ENCODE measurements at places on chromosomes 13 and 19.

DNA sequence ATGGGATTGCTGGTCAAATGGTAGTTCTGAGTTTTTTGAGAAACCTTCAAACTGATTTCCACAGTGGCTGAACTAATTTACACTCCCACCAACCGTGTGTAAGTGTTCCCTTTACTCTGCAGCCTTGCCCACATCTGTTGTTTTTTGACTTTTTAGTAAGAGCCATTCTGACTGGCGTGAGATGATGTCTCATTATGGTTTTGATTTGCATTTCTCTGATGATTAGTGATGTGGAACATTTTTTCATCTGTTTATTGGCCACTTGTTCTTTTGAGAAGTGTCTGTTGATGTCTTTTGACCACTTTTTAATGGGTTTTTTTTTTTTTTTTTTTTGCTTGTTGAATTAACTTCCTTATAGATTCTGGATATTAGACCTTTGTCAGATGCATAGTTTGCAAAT, 4.3 kb downstream of the CAB39L start:
- DNase-seq: no peak

GRCh38 chr19:32241932-32242710, 103.3 kb upstream of the ZNF507 start:
- no peak for DNase-seq

- DNase-seq: peak; percentile 80
Observed at GRCh38 chr19:27972291-27973040, 1240.5 kb downstream of the UQCRFS1 start.

- DNase-seq: no peak
Observed at GRCh38 chr19:6864325-6864940, 22.9 kb upstream of the ADGRE1 start.

DNA sequence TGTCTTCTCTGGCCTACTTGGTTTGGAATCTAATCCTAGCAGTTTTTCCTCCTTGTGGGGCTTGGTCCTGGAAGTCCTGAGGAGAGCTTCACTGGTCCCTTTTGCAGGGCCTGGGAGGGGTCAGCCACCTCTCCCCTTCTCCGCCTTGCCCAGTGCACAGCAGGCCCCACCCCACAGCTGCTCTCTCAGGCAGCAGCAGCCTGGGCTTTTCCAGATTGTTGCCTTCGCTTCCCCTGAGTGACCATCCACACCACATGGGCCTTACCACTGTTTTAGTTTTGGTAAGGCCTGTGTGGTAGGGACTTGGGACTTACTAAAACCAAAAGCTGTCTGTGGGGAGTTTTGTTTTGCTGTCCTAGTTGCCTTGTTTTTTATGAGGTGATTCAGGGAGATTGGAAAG, 11.5 kb downstream of the MPHOSPH8 start:
- no peak for DNase-seq

GRCh38 chr13:51180853-51181511, 41.2 kb upstream of the FAM124A start:
- DNase-seq: no peak

DNA sequence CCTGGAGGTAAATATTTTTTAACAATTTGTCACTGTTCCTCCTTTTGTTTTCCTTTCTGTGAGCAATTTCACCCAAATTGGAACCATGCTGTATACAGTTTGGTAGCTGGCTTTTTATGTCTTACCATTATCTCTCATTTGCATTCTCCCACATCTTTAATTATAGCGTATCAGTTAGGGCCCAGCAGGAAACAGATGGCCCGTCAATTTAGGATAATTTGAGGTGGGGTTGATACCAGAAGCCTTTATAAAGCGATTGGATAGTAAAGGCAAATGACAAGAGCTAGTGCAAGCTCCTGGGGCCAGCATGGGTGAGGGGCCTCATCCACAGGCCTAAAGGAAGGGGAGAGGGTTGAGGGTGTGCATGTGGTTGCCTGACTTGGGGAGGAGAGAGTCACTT, 3.8 kb upstream of the IFNL4 start:
- no peak for DNase-seq

DNA sequence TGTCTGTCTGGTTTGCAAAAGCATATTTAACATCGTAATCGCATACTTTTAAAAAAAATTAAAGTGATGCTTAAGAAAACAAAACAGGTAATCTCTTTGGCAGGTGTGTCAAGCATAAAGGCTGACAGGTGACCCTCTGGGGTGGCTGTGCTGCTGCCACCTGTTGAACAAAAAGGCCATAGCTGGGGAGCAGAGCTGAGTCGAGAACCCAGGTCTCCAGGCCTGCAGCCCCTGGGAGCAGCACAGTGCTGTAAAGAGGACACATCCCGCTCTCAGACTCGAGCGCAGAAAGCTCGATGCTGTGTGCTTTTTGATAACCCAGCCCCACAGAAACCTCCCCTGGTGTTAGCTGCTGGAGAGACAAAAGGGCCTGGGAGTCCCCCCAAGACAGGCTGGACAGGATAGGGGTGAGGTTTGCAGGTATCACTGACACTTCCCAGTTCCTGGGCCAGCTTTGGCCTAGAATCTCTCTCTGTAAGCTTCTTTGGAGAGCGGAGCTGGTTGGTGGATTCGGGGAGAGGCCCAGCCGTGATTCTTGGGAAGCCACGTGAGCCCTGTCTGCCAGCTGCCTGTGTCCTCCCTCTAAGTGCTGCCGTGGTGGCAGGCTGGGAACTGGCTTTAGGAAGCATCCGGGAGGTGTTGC, 66.9 kb downstream of the C13orf42 start:
- DNase-seq: no peak

GRCh38 chr19:377801-378581, 31.0 kb downstream of the C2CD4C start:
- no peak for DNase-seq

GRCh38 chr19:13070425-13071140, 32.1 kb downstream of the LYL1 start:
- DNase-seq: no peak

DNA sequence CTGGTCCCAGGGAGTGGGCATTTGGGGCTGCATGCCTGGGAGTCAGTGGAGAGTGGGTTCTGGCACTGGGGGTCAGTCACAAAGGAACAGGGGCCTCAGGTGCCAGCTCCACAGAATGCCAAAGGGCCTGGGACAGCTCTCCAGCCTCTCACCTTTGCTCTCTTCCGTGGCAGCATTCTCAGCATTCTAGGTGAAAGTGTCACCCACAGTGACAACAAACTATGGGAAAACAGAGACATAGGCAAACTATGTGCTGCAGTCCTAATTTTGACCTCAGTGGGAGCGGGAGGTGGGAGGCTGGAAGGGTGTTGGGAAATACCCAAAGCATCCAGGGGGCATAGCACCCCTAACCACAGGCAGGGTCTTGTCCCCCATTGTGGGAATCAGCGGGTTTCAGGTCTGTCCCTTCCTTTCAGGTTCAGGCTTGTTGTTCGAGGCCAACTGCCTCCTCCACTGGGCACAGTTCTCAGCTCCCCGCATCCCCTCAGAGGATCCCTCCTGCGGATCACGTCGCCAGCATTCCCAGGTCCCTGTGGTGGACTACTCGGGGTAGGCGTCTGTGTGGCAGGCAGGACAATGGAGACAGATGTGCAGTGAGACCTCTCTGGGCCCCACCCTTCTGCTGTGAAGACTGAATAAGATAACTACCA, 52.4 kb downstream of the TSHZ3 start:
- no peak for DNase-seq

- no peak for DNase-seq
Observed at GRCh38 chr19:33550768-33551167, 29.2 kb upstream of the PEPD start.

- no peak for DNase-seq
Observed at GRCh38 chr19:2627855-2628254, 74.6 kb downstream of the GNG7 start.

DNA sequence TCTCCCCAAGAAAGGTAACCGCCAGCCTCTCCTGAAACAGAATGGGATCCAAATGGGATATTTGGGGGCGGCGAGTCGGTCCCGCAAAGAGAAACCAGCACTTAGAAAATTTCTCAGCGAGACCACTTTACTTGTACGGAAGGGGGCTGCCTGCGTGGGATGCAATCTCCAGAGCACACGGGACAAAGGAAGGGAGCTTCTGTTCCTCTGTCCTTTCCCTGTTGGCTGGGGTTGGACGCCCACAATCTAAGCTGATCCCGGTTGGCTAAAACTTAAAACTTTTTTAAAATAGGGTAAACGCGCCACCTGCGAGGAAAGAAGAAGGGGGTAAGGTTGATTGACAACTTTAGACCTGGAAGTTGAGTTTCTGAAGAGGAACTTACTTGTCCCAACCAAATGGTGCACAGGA, 826 bp upstream of the BSG start:
- DNase-seq: peak; percentile 37

- no peak for DNase-seq
Observed at GRCh38 chr13:70723732-70724131, 615.5 kb upstream of the KLHL1 start.

DNA sequence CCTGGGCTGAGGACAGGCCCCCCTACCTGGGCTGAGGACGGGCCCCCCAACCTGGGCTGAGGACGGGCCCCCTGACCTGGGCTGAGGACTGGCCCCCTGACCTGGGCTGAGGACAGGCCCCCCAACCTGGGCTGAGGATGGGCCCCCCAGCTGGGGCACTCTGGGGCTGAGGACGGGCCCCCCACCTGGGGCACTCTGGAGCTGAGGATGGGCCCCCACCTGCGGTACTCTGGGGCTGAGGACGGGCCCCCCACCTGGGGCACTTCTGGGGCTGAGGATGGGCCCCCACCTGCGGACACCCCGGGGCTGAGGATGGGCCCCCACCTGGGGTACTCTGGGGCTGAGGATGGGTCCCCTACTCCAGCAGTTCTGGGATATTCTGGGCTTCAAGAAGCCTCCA, 65.5 kb downstream of the RASA3 start:
- DNase-seq: no peak

DNA sequence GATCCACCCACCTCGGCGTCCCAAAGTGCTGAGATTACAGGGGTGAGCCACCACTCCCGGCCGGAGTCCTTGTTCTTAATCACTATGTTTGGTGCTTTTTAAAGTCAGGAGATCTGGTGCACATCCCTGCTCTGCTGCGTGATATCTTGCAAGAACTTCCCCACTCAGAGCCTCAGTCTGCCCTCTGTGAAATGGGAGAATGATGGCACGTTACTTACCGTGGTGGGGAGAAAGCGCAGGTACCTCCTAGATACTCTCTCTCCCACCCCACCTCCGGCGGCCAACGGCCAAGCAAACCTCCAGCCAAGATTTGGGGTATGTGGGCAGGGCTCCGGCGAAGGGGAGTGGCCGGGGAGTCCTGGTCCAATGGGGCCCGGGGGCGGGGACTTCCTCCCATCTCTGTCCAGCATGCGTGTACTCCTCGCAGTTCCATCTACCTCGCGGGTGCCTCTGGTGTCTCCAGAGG, at the start of gene RYR1:
Gene RYR1 (plus strand): TSS at position 424 of the 466 bp plus-strand sequence. CDS start 139 bp downstream, outside the sequence.
- DNase-seq: peak; percentile 73

DNA sequence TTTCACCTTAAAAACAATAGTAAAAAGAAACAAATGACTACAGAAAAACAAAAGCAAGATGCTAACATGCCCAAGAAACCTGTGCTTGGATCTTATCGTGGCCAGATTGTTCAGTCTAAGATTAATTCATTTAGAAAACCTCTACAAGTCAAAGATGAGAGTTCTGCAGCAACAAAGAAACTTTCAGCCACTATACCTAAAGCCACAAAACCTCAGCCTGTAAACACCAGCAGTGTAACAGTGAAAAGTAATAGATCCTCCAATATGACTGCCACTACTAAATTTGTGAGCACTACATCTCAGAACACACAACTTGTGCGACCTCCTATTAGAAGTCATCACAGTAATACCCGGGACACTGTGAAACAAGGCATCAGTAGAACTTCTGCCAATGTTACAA, 6.0 kb downstream of the CKAP2 start:
- no peak for DNase-seq

- no peak for DNase-seq
Observed at GRCh38 chr19:4097501-4097900, 26.4 kb downstream of the MAP2K2 start.

- no peak for DNase-seq
Observed at GRCh38 chr13:73665261-73665660, 468.9 kb downstream of the KLF12 start.

GRCh38 chr13:43373400-43373799, 350.0 kb downstream of the DNAJC15 start:
- no peak for DNase-seq

DNA sequence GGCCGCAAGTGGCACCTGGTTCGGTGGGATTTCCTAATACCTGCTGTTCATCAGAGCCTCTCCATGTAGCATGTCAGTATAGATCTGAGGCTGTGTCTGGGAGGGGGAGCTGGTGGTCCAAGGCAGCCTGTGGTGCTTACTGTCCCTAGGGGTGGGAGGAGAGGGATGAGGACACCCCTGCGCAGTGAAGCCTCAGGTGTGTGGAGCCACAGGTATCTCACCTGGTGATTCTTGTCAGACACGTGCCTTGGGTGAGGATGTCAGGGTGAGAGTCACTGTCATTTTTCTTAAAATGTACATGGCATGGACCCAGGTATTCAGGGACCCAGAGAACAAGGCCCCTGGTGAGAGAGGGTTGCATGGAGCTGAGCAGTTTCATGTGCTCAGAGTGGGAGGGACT, 11.7 kb downstream of the CEACAM4 start:
- no peak for DNase-seq

GRCh38 chr19:41868120-41868988, 8.3 kb downstream of the RPS19 start:
- DNase-seq: no peak

DNA sequence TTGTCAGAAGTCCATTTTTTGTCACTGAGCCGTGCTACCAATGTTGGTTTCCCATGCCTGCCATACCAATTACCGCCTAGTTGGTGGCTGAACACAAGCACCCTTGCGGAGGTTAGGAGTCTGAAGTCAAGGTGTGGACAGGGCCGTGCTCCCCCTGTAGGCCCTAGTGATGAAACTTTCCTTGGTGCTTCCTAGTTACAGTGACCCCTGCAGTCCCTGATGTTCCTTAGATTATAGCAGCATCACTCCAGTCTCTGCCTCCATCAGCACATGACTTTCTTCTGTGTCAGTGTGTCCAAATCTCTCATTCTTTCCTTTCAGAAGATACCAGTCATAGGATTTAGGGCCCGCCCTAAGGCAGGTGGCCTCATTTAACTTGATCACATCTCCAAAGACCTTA, 99.0 kb downstream of the MYO16 start:
- DNase-seq: no peak

DNA sequence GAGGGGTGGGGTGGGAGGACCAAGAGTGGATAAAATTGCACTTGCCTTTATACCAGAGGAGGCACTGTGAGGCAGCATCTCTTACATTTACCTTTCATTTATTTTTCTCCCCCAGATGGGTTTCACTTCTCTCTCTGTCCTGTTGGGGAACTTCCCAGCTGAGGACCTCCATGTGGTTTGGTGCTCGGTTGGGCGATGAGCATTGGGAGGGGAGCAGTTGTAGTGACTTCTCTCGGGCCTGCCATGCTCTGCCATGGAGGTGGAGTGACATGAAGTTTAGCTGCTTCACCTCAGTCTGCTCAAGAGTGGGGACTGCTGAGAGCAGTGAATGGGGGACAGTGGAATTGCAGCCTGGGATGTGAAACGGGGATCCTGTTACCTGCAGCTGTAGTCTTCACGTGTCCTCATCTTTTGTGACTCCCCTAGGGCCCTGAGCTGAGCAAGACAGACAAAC, 23.1 kb upstream of the CXCL17 start:
- DNase-seq: no peak

GRCh38 chr13:27774169-27774568, 18.1 kb upstream of the GSX1 start:
- no peak for DNase-seq

GRCh38 chr13:112117258-112117954, 50.5 kb downstream of the SOX1 start:
- no peak for DNase-seq

- no peak for DNase-seq
Observed at GRCh38 chr19:50258918-50259372, 55.5 kb downstream of the MYH14 start.

- peak; percentile 37 for DNase-seq
Observed at GRCh38 chr19:42066075-42066754, 3.8 kb downstream of the GRIK5 start.

All from AG08395 (cell line).